ENCODE measurements at places on chromosomes 12 and 14. TPM values are rescaled to one million over a fixed set of nuclear protein-coding genes. Genes with fewer than 3 reads are reported as not detected.

Gene CCDC175
- not detected for total RNA-seq

Gene CLEC12A
- total RNA-seq, result not detected

Gene PPP1R36
- total RNA-seq, result 0.29 TPM

Gene CLBA1
- 16.2 TPM for total RNA-seq

Gene LMNTD1
- not detected for total RNA-seq

Gene KCNH3
- 1.2 TPM for total RNA-seq

Gene TTC7B
- 20.9 TPM for total RNA-seq

Gene PROX2
- total RNA-seq, result not detected

Gene NXPH4
- total RNA-seq, result 5.1 TPM

Gene R3HDM2
- 7.3 TPM for total RNA-seq
